ENCODE measurements at places on chromosomes 11 and 22.

DNA sequence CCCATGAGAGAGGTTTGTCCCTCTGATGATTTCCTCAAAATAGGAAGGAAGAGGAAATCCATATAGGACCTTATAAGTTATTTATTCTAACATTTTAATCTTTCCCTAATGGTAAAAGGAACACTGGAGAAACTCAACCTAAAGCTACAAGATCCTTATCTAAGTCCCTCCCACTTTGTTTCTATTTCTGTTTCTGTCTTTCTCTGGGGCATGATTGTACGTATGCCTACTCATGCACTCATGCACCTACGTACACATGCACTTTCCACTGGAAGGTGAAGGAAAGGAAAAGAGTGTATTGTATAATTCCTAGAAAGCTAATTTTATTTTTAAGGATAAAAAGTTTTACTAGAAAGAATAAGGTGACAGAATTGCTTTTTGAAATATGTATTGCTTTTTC is 125.0 kb downstream of the RAB38 start:
- DNase-seq: no peak

GRCh38 chr11:15800111-15800800 is 556.1 kb downstream of the SOX6 start:
- peak; percentile 35 for DNase-seq

- peak; percentile 5 for DNase-seq
Measured at GRCh38 chr22:48710410-48710809, 1117.3 kb downstream of the BRD1 start.

DNA sequence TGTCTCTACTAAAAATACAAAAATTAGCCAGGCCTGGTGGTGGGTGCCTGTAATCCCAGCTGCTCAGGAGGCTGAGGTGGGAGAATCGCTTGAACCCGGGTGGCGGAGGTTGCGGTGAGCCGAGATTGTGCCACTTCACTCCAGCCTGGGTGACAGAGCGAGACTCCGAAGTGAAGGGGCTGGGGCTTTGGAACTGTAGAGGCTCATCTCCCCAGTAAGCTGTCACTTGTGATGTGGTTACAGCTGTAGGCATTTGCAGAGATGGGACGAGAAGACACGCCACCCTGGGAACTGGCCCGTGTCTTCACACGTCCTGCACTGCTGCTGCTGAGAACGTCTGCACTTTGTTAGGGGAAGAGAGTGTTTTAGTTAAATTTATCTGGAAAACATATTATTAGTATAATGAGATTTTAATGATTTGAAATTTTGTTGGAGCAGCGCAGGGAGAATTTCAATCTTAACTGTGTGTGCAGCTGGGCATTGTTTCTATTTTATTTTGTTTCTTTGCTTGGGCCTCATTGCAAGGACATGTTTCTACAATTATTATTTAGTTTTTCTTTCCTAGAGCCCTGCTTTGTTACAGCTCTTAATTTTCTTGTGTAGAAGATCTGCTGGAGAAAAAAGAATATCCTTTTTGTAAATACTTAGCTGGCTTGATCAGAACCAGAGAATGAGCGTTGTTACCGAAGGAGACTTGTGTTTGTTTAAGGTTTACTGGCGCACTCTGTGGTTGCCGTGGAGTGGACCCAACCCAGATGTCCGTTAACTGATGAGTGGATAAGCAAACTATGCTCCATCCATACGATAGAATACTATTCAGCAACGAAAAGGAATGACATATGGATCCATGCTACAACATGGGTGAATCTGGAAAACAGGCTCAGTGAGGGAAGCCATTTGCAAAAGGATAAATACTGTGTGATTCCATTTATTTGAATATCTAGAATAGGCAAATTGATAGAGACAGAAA is 18.4 kb downstream of the PARVB start:
- DNase-seq: no peak

DNA sequence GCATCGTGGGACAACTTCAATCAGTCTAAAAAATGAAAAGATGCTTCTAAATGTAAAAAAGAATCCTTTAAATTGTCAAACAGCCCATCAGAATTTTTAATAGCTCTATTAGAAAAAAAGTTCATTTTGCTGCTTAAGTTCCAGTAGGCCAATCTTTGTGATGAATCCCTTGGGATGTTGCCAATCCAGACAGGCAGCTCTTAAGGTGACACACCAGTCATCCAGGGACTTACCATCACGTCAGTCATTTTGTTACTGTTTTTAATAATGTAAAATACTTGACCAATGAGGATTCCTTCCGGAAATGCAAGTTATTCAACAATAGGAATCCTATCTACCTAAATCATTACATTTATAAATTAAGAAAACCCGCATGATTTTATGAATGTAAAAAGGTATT is 47.8 kb upstream of the TMEM45B start:
- DNase-seq: no peak

DNA sequence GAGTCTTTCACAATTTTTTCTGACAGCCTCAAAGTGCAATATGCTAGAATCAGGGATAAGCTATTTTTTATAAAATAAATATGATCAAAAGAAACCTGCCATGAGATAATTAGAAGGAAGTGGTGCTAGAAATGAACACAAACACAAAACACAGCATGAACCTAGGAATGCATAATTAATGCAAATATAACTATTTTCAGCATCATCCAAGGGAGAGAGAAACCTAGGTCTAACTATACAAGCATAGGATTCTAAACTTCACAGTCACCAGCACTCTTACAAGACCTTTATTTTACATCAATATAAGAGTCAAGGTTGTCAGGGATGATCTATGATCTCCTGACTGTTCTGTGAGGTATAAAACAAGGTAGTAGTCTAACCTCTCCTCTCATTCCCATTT is 29.2 kb downstream of the TTC28 start:
- DNase-seq: no peak

GRCh38 chr11:35103366-35104208 is 35.4 kb upstream of the CD44 start:
- no peak for DNase-seq

DNA sequence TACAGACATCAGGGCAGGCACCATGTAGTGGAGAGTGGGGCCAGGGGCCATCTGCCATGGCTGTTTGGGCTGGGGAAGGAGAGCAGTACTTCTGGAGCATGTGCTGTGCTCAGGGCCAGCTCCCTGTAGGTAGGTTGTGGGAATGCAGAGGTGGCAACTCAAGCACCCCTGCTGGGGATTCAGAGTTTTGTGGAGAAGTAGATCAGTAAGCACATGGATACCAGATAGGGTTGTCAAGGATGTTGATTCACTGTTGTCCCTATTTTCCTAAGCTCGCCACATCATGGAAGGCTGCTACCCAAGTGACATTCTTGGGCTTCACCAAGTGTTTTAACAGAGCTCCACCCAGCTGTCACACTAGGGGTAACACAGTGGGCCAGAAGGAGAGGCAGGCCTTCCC is 67.2 kb downstream of the BMAL1 start:
- DNase-seq: no peak

DNA sequence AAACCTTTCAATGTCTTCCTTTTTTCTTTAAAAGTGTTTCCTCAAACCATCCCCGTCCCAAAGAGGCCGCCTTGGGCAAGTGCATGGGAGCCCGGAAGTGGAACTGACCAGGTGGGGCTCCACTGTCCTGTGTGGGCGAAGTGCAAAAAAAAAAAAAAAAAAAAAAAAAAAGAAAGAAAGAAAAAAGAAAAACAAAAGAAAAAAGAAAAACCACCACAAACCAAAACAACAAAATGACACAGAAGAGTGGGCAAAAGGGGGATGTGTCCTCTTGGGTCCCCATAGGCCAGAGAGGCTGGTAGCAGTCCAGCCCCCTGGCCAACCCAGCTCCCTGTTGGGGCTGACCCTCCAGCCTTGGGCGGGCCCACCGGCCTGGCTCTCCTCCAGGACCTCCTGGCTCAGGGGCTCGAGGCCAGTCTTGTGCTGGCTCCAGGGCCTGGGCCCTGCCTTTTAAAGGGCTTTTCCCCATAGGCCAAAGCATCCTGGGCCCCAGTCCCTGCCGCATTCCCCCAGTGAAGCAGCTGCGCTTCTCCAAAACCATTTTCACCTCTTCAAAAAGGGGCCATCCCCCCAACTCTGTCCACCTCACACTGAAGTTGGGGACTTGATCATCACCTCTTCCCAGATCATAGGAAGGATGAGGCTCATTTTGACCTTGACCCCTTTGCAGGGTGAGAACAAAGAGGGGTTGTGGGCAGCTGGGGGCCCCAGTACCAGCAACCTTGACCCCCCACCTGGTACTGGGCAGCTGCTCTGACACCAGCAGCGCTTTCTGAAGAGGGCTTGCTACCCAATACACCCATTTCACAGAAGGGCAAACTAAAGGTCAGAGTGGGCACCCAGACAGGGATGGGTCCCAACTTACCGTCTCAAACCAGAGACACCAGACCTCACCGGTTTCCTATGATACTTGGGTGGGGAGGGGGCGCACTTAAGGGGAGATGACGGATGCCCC is 9.4 kb downstream of the CBX6 start:
- no peak for DNase-seq

DNA sequence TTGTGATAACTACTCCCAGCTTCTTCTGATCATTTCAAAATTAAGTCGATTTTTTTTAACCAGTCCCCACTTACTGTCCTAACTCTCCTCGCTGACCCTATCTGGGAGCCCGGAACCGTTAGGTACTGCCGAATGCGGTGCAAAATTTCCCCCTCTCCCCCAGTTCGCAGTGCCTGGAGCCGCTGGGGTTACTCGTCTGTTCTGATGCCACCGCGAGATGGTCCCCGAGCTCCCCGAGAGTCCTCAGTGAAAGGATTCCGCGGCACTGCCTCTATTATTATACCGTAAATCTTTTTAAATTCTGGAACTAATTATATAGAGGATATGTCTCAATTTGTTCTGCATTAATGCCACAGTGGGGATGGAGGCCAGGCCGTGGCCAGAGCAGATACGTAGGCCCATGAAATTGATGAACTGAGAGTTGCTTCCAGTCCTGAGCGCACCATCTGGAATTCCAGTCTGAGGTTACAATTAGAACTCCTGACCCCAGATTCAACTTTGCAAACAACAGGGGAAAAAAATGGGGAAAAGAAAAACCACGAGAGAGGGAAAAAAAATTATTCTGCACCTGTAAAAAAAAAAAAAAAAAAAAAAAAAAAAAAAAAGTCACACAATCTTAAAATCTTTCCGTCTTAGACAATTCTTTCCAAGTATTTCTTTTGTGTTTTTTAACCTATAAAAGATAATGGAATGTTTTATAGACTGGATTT is 4.3 kb upstream of the WT1 start:
- DNase-seq: no peak
